ENCODE measurements at places on chromosomes 4 and X.

DNA sequence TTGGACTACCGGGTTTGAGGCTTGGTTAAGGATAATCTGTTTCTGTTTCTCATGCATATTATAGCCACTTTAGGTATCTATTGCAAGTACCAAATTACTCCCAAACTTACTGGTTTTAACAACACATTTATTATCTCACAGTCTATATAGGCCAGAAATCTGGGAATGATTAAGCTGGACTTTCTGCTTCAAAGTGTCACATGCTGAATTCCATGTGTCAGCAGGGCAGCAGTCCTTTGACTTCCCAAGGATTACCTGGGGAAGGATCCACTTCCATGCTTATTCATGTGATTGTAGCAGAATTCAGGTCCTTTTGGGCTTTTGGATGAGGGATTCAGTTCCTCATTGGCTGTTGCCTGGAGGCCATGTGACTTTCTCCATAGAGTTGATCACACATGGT is 349.0 kb upstream of the TRAM1L1 start:
- no peak for DNase-seq

DNA sequence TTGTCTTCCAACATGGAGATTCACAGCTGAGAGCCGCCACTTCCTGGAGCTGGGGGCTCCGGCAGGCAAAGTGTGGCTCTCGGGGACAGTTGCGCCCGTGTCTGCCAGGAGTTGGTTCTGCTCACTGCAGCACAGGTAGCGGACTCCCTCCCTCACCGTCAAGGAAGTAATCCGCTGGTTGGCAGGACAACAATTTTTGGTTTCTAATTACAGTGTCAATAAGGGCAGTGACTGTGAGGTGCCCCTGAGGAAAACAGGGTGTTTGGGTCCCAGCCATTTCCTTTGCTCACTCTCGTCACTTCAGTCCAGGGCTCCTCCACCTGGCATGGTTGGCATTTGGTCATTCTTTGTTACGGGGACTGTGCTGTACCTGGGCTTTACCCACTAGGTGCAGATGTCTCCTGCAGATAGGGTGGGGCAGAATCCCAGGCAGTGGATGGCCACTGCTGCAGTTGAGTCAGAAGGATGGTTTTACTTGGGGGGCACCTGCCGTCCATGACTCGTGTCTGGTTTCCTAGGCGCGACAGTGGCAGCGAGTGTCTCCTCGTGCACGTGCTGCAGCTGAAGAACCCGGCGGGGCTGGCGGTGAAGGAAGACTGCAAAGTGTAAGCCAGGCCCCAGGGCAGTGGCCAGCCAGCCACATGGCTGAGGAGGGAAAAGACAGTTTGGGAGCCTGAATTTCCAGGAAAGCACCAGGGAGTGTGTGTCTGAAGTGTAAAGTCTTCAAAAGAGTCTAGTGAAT is 32.1 kb upstream of the CLCN4 start:
- no peak for DNase-seq

- peak; percentile 93 for DNase-seq
Observed at GRCh38 chr4:150072906-150073714, 5.1 kb upstream of the DCLK2 start.

DNA sequence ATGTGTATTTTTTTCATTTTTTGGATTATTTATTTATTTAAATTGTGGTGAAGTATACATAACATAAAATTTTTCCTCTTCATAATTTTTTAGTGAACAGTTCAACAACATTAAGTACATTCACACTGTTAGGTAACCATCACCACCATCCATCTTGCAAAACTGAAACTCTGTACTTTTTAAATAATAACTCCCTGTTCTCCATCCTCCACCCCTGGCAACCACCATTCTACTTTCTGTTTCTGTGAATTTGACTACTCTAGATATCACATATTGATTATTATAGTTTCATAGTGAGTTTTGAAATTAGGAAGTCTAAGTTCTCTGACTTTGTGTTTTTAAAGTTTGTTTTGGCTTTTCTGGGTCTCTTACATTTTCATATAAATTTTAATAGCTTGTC is 89.3 kb upstream of the STX18 start:
- no peak for DNase-seq

- DNase-seq, result no peak
Observed at GRCh38 chrX:151631822-151632221, 63.4 kb upstream of the PRRG3 start.

- DNase-seq, result no peak
Observed at GRCh38 chrX:105803891-105804290, 18.4 kb upstream of the NRK start.

DNA sequence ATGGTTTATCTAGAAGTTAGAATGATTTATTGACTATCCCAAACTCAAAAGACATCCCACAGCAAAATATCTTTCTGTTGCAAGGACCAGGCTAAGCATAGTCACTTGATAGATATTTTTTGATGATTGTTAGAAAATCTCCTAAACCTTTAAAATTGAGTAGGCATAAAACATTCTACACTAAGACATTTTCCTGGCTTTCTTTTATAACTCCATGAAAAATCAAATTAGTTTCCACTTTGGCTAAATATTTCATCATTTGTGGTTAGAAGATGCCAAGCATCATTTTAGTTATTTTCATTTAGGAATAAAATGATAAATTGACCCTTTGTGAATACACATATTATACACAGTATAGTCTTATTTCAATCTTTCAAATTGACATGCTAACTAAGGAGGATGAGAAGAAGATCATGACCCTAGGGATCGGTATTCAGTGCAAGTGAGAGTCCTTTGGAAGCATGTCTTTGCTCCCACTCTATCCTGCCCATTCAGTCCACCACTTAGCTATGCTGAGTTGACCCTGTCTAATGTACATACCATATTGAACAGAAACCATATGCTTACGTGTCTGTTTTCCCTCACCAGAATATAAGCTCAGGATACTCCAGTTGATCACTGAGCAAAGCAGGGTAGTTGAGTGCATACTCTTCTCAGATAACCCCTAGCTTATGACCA is 136.6 kb upstream of the OTUD4 start:
- no peak for DNase-seq

DNA sequence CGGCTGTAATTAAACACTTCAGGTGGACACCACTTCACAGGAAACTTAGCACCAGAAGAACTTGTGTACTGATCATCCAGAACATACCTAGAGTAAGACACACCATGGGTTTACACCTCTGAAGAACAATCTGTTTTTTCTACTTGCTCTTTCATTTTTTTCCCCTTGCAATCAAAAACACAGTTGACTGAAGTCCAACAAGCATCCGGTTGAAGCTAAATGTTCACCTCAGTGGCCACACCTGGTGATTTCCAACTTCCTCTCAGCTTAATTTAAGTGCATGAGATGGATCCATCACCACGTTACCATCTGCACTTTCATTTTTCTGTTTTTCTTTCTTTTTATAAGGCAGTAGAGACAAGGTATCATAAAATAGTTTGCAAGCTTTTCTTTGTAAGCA is 4.9 kb upstream of the TXK start:
- DNase-seq, result no peak

DNA sequence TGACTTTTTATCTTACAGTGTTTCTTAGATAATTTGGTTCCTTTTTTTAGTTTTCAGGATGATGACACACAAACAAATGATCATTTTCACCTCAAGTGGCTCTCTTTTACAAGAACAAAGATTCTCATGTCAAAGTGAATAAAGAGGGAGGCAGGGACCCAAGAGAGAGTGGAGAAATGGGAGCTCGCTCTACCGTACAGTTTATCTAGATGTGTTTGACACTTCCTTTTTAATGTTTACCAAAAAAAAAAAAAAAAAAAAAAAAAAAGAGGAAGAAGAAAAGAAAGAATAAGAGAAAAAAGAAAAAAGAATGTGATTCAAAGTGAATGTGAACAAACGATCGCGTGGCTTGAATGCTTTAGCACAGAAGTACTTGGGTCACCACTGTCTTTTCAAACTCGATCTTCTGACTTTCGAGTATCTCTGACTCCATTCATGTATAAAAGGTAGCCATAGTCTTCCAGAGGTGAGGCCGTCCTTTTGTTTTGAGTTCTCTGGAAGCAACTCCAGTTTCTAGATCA is 75.6 kb upstream of the GRXCR1 start:
- DNase-seq, result no peak

DNA sequence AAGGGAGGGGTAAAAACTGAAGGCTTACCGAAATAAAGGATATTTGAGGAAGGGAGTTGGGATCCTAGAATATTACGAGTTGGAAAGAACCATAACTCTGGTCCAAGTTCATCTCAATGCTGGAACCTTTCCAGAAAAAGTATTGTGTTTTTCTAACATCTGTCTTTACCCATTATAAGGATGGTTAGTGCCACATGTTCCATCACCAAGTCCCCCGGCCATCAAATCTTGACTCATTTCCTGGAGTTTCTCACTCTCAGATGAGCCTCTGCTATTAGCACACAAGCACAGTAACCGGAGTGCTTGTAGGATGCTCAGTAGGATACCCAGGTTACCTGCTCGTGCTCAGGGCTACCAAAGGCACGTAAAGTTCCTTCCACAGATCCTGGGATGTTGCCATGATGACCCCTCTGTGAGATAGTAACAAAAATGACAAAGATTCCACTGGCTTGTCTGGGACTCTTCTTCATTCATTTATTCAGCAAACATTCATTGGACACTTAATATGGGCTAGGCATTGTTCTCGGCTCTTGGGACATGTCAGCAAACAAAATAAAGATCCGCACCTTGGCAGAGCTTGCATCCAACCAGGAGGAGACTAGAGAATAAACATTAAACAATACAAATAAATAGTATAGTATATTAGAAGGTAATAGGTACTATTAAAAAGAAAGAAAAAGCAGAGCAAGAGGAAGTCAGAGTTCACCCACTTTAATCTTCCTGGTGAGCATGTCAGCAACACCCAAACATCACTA is 36.3 kb downstream of the PKD2 start:
- no peak for DNase-seq

DNA sequence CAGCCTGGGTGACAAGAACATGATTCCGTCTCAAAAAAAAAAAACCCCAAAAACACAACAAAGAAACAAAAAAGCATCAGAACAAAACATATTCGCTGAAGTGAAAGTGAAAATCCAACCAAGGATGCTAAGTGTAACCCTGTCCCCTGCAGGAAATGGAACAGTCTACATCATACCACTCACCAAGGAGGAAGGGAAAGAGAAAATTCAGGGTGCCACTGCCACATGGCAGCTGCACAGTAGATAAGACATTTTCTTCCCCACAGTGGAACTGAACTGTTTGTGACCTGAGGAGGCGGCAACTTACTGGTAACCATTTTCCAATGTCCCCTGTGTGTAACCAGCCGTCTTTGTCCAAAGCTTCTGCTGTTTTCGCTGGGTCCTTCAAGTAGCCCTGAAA is 28.2 kb upstream of the CENPU start:
- DNase-seq, result no peak

- peak; percentile 83 for DNase-seq
Observed at GRCh38 chr4:110088670-110089069, 109.7 kb downstream of the ELOVL6 start.

DNA sequence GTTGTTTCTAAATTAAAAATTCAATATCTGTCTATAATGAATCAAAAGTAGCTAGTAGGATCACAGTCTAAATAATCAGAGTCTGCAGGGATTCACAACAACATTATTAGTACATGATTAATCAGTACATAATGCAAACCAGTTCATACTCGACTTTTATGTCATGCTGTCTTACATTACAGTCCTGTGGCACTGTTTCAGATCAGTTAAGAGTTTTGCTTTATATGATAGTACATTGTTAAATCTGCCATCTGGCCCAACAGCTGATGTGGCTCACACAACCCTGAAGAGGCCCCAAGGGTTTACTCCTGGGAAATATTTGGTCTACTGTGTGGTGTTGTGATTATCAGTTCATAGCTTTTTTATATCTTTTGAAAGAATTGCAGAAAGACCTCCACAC is 247.1 kb upstream of the ETNPPL start:
- peak; percentile 89 for DNase-seq

- DNase-seq, result no peak
Observed at GRCh38 chrX:14476205-14476604, 53.1 kb upstream of the GLRA2 start.

DNA sequence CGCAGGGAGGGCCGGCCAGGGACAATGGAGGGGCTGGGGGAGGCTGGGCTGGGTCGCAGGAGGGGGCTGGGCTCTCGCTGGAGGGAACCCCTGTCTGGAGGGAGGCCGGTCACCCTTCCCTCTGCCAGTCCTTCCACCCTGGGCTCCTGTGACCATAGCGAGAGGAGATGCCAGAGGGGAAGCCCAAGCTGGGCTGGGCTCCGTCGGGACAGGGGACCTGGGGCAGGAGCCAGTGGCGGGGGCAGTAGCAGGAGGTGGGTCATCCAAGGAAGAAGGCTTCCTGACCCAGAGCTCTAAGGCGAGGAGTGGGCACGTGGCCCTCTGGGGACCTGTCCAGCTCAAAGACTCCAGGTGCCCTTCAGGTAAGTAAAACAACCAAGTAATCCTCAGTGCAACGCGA is 16.9 kb downstream of the CTAG1B start:
- DNase-seq, result no peak

GRCh38 chrX:15939737-15940136 is 85.1 kb upstream of the AP1S2 start:
- DNase-seq, result no peak

GRCh38 chrX:135396109-135396508 is 25.6 kb upstream of the SMIM10L2A start:
- DNase-seq, result no peak

DNA sequence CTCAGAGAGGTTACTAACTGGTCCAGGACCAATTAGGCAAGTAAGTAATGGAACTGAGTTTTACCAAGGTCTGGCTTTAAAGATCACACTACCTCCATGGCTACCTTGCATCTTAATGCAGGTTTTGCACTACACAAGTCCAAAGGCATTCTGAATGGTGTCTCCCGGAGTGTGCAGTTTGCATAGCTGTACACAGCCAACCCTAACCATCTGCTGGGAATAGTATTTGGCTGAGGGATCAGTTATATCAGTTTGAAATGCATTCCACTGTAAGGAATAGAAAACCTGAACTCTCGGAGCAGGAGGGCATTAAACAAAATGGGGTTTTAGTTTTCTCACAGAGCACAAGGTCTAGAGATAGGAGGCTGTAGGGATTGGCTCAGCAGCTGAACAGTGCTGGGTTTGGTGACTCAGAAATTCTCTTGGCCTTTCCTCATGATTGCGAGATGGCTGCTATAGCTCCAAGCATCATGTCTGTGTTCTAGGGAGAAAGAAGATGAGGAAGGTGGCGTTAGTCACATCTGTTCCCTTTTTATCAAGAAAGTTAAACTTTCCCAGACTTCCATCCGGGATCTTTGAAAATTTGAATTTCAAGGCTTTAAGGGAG is 177.1 kb downstream of the NHS start:
- DNase-seq, result peak; percentile 41

GRCh38 chrX:150092549-150092948 is 154.3 kb upstream of the EOLA2 start:
- DNase-seq, result no peak

- DNase-seq, result no peak
Observed at GRCh38 chrX:20594985-20595384, 328.3 kb upstream of the RPS6KA3 start.

GRCh38 chr4:173685165-173685830 is 155.3 kb upstream of the HAND2 start:
- peak; percentile 8 for DNase-seq

DNA sequence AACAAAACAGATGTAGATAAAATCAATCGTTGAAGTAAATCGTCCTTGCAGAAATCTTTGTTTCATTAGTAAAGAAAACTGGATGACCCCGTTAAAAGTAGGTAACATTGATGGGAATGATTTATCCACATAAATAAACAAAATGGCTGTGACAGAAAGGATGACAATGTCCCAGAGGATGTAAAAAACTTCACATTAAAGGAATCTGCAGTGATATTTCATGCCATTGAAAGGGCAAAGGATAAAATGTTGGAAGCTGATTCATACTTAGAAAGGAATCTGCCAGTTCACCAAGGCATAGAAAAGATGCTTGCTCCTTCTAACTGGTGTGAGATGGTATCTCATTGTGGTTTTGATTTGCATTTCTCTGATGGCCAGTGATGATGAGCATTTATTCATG is 24.2 kb upstream of the EPGN start:
- DNase-seq, result peak; percentile 72

GRCh38 chr4:92952897-92953296 is 649.1 kb downstream of the GRID2 start:
- DNase-seq, result no peak

Measured in iris pigment epithelial cell (primary cell).